ENCODE measurements at places on chromosomes 3 and 15.

- no peak for DNase-seq
These were observed 3.1 kb downstream of the ABHD14B start for GRCh38 chr3:51970606-51971300.

DNA sequence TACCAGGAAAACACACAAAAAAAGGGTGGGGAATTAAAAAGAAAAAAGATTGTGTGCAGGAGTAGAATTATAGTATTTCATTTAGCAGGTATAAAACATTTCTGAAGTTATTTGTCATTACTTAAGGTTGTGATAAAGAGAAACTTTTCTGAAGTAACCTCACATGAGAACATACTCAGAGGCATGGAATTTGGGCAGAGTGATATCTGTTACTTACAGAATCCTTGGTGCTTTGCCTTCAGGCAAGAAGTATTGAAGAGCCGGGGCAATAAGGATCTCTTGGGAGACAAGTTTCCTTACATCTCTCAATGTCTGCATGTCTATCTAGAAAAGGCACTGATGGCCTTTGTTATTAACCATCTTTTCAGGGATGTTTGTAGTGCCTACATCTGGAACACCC is 179.7 kb upstream of the ROBO1 start:
- DNase-seq, result no peak

GRCh38 chr3:46674031-46674845 is 19.2 kb downstream of the ALS2CL start:
- DNase-seq, result no peak

DNA sequence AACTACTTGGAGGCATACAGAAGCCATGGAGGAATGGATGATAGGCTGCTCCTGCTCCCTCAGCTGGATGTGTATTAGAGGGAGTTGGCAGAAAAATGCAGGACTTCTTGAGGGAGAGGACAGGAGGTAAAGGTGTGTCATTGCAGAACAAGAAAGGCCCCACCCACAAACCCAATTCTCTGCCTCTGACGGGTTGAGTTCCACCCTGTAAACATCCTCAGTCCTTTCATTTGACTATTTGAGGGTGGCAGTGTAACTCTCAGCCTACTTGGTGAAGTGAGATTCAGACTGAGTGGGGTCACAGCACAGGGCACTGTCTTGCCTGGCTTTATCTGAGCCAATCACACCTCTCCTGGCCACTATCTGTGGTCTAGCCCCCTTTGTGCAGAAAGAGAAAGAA is at the start of gene TPRG1:
Gene TPRG1, plus strand, starts transcription at position 265 of the 400 bp plus-strand sequence. CDS start 35,414 bp downstream, outside the sequence.
- DNase-seq, result no peak

GRCh38 chr3:118207271-118207670 is 827.4 kb downstream of the IGSF11 start:
- no peak for DNase-seq

- peak; percentile 40 for DNase-seq
These were observed 63.2 kb downstream of the ASB7 start for GRCh38 chr15:100665570-100665969.

DNA sequence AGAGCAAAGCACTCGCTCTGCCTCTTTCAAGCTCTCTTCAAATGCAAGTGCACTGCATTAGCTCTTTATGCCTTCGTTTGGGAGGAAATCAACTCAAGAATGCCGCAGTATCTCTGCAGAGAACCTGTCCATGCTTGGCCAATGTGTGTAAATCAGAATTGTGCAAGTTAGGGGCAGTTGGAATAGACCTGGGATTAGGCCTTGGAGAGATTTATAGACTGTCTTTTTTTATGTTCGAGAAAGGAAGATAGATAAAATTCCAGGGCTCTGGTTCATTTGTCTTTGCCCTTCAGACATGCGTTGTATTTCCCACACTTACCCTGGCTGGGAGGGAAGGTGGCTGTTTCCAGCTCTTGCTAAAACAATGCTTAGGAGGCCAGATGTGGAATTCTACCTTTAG is 163.7 kb downstream of the MOBP start:
- no peak for DNase-seq

DNA sequence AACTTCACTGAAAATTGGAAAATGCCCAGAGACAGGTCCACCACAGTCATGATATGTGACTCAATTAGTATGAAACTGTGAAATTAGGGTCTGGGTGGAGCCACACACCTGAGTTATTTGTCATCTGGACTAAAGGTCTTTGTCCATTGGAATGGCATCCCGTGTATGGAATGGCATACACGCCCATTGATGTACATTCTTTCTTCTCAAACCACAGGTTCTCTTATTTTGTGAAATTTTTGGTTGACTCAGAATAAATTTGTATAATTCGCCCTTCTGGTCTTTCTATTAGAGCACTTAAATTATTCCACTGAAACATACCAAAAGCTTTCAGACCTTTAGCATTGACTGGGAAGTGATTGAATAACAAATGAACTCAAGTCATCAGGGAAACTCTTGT is 66.8 kb upstream of the UBE2E1 start:
- DNase-seq, result no peak

- no peak for DNase-seq
These were observed 174.8 kb downstream of the CHDH start for GRCh38 chr3:53671192-53671960.

DNA sequence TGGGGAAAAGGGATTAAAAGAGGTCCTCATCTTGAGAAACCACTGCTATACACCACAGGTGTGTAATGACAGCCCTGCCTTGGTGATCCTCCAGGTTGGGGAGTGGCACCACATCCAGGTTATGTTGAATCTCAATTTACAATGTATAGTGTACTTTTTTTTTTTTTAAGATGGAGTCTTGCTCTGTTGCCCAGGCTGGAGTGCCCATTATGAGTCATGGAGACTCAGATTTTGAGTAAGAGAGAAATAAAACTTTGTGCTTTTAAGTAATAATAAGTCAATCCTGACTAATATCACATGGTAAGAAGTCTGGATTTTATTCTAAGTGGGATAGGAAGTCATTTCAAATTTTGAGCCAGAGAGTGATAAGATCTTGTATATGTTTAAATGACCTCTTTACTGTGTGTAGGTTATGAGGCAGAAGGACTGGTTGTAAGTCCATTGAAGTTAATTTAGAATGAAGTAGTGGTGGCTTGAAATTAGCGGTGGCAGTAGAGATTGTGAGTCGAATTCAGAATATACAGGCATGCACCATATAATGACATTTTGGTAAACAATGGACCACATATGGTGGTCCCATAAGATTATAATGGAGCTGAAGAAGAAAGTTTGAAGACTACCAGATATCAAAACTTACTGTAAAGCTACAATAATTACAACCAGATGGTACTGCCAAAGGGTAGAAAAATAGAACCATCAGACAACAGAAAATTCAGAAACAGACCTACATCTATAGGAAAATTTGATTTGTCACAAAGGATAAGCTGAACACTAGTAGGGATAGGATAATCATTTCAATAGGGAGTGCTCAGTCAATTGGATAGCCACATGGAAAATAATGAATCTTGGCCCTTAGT is 20.7 kb downstream of the POPDC2 start:
- no peak for DNase-seq

DNA sequence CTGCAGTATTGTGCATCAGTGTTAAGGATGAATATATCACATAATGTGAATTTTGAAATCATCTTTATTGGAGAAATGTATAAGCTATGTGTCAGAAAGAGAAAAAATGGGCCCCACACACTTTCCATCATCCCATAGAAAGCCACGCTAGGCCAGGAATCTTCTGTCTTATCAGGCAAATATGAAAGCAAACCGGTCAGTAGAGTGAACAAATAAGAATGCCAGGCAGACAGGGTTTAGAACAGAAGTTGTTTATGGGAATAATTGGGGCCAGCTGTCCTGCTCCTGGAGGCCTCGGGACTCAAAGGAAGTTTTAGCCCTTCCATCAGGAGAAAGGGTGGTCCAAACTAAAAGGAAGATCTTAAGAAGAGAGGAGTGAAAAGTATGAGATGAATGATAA is 39.5 kb downstream of the ZNF280D start:
- DNase-seq, result no peak

DNA sequence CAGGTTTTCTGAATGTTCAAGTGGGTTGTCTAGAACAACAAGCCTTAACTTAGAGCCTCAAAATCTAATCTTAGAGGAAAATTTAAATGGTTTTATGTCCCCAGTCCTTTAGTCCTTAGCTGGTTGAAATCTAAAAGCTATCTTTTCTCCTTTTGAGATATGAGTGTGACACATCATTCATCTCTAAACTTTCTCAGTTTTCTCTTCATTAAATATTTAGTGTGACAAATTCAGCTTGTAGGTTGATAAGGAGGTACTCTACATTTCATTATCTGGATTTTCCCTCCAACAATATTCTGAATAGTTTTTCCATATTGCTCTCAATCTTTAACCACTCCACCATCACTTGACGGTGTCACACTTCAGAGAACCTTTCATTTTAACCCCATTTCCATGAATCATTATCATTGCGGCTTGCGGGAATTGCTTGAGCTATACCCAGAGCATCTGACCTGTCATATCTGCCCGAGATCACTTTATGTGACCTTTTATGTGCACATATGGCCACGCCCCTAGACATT is 16.1 kb upstream of the ATP8B4 start:
- no peak for DNase-seq

DNA sequence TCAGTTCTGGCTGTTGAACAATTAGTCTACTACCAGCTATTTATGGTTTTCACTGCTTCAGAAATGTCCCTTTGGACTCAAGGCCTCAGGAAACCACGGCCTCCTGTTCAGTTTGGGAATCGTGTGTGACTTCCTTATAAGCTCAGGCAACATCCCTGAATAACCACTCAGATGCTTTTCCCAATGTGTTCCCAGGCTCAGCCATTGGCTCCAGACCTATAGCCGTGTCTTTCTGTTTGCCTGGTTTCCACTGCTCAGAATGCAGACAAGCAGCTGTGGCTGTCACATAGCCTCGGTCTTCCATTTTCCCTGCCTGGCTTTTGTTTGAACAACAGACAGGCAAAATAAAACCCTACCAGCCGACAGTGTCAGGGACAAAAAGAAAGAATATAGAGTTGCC is 63.2 kb upstream of the ATP2B2 start:
- no peak for DNase-seq

GRCh38 chr15:22788004-22788403 is 1.6 kb downstream of the NIPA1 start:
- DNase-seq, result no peak

DNA sequence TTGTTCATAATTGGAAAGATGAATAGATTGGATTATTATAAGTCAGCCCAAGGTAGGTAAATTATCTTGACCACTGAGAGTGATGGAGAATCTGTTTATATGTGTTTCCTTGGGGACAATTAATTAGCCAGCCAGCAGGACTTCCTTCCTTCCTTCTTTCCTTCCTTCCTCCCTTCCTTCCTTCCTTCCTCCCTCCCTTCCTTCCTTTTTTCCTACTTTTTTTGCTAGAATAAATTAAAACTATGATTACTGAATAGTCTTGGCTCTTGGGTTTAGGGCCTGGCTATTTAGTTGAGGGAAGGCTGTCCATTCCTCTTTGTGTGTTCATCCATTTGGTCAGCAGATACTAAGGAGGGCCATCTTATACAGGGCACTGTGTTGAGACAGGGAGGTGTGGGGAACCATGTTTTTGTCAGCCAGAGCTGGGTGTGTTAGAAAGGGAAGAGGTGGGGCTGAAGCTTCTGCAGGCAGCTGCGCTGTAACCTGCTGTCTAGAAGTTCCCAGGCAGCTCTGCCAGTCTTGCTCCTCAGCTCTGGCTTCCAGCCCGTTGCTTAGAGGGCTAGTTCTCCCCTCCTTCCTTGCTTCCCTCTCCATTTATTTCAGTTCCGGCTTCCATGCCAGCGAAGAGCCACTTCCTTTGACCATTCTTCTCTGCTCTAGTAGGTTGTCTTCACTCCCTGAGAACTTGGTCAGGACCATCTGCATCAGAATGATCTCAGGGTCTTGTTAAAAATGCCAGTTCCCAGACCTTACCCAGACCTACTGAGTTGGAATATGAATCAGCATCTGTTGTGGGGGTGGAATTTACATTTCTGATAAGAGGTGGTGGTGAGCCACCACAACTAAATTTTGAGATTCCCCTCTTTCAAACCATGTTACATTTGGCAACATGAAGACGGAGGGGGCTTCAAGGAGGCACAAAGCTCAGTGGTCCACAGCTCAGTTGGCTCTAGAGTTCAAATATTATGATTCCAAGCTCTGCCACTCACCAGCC is 113.9 kb downstream of the DGKG start:
- no peak for DNase-seq

DNA sequence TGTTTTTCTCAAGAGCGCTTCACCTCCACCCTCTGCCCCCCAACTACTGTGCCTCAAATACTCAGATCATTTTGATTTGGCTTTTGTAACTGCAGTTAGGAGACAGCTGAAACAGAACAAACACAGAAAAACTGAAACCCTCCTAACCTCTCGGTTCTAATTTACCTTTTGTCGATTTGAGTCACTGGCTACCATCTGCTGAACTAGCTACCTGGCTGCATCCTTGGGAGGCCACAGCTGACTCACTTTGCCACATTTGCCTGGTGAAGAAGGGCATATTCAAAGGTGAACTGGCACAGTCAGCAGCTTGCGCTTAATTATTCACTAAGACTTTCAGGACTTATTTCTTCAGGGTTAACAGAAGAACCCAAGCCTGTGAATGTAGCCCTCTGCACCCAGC is 117.7 kb downstream of the FOXB1 start:
- no peak for DNase-seq

DNA sequence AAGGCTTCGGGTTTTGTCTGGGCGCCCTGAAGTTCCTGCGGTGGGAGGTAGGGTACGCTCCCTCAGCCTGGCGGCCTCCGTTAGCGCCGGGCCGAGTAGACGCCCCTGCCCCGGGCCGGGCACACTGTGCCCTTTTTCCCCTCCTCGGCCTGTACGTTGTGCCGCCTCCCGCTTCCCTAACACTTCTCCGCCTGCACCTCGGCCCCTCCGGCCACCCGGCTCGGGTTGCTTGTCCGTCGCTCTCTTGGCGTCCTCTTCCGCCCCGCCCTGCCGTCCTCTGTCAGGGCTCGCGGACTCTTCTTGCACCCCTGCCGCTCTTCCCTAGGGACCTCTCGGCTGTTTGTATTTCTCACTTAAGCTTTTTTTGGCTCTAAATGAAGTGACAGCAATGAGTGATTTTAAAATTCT is 384 bp downstream of the KNL1 start:
- peak; percentile 24 for DNase-seq

DNA sequence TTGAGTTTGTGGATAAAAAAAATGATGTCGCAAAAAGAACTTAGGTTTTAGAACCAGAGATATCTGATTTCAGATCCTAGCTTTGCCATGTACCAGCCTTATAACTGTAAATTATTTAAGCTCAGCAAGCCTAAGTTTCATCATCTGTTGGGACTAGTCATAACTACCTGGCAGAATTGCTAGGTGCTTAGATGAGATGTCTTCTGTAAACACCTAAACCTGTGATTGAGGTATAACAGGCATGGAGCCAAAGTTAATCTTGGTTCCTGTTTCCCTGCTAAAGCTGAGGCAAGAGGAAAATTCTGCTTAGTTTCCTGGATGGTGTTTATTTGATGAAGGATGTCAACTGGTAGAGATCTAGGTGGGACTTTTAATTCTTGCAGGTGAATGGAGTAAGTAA is 331.3 kb upstream of the RBMS3 start:
- DNase-seq, result no peak

GRCh38 chr3:43074901-43075689 is 30.8 kb downstream of the POMGNT2 start:
- no peak for DNase-seq

DNA sequence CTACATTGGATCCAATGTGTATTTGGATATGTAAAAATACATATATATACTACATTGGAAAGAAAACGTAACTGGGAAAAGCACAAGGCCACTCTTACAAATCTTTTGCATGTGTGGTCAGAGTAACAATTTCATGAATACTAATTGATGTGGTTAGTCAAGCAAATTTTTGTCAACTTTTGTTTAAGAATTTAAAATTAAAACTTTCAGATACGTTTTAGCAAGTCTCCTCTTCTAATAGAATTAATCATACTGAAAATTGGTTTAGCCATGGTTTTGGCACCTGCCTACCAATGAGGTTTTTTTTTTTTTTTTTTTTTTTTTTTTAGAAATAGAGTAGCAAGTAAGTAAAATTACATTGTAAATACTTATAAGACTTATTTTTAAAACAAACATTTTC is 153.0 kb upstream of the CGNL1 start:
- DNase-seq, result no peak

Measured in fibroblast of the conjunctiva (primary cell).